ENCODE measurements at places on chromosomes 13 and 19.
A peak's percentile ranks its signal among the peaks of the same experiment; 100 is the strongest.

DNA sequence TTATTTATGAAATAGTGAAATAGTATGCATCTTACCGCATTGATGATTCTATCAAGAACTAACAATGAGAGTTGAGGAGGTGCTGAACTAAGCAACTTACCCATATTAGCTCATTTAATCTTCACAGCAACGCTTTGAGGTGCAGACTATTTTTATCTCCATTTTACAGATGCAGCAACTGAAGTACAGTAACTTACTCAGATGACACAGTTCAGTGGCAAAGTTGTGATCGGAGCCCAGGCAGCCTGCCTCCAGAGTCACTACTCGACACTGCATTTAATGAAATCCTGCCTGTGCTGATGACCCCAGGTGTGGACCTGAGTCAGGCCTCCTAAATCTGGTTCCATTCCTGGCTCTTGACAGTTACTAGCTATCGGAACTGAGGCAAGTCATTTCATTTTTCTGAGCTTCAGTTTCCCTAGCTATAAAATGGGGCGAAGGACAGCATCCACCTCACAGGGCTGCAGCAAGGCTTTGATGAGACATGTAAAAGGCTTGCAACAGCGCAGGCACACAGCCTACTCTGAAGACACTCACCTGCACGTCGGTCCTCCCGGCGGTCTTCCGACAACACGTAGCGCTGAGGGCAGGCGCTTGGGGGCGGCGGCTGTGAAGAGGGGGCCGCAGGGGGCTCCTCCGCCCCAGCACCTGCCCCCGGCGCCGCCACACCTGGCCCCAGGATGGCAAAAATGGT, 1.5 kb downstream of the MYPOP start:
- DNase-seq = no peak

DNA sequence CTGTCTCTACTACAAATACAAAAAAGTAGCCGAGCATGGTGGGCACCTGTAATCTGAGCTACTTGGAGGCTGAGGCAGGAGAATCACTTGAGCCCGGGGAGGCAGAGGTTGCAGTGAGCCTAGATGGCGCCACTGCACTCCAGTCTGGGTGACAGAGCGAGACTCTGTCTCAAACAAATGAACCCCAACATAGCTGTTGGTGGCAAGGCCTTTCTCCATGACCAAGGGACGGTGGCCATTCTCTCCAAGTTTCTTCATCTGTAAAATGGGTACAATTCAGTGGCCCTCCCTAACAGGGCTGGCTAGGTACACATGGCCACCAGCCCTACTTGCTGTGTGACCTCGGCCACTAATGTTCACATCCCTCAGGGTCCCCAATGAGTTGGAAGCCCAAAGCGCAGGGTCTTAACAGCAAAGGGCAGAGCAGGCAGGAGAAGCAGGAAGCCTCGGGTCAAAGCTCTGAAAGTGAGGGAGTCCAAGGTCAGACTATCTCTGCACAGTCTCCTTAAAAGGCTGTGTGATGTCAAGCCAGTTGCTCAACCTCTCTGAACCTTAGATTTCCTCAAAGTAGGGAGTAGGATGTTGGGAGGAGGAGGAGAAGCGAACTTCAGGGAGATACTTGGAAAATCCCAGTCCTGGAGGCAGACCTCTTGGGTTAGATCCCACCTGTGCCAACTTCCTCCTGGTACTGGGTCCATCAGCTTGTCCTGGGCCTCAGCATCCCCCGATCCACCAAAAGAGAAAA, 2.7 kb downstream of the JUND start:
- no peak for DNase-seq

- no peak for DNase-seq
These were observed 10.1 kb upstream of the IRGC start for GRCh38 chr19:43705729-43706128.

- DNase-seq = peak; percentile 34
These were observed at the start of gene B3GNT8 for GRCh38 chr19:41426952-41427646. B3GNT8 (minus strand) TSS chr19:41427374; CDS start chr19:41426778, 596 bp downstream.

DNA sequence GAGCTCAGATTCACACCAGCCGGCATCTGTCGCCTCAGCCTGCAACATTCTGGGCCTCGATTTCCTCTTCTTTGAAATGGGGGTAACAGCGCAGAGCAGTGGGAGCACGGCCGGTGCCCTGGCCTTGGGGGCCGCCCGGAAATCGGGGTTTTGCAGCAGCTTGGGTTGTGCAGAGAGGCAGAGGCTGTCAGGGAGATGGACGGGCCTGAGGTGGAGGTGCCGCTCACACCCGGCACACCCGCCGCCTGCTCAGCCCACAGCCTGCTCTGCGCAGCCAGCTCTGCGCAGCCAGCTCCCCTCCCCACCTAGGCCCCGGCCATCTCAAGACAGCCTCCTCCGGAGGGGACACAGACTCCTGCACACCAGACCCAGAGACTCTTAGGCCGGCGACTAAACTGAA, 10.6 kb downstream of the KLF2 start:
- DNase-seq = no peak

DNA sequence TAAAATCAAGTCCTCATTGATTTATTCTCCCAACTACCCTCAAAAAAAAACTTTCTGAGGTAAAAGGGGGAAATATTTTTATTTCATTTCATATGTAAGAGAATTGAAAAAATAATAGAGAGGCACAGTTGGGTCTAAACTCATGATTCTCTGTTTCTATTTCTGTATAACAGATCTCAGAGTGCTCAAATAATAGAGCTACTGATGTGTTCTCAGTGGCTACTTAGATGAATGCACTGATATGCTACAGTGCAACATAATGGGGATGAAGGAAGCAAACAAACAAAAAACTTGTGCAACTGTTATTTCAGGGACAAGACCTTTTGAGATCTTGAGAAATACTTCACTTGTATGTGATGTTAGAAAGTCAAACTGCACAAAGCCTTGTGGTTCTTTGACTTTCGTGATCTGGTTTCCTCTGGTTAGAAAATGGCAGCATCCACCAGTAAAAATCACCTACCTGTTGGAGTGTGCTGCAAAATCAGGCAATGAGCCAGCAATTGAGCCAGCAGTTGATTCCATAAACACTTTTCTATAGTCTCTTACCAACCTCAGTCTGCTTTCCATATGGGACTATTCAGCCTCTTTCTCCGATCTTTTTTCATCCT, 9.7 kb upstream of the DACH1 start:
- DNase-seq = no peak

DNA sequence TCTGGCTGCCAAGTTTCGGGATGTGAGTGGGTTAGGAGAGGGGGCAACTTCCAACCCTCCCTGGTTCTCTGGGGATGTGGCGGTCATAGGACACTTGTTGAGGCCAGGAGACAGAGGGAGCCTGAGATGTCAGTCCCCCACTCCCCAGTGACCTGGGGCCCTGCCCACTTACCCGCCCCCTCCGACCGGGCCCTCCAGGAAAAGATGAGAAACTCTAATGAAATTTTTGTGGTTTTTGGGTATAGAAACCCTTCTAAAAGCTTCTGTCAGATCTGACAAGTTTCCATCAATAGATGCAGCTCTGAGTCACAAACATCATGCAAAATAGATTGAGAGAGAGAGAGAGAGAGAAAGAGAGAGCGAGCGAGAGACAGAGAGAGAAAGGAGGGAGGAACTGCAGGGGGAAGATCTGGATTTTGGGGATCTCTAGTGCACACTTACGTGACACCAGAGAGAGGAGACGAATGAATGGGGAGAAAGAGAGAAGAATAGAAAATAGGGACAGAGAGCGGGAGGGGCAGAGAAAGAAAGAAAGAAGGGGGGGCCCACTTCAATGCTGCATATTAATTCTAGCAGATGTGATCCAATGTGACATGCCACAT, 94.0 kb downstream of the PTPRS start:
- DNase-seq = no peak

DNA sequence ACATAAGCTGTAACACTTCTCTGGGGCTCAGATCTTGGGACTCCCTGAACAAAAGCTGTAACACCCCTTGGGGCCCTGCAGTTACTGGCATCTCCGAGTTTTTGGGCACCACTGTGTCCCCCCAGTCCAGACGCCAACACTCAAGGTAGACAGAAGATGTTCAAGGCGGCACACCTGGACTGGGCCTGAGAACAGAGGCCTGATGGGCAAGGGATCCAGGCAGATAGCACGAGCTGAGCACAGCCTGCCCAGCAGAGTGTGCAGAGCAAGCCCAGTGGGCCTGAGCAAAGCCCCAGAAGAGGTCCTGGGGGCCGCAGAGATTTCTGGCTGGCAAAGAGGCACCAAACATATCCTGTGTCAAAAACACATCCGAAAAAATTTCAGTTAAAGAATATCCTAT, 1163.3 kb upstream of the PRR20A start:
- no peak for DNase-seq

DNA sequence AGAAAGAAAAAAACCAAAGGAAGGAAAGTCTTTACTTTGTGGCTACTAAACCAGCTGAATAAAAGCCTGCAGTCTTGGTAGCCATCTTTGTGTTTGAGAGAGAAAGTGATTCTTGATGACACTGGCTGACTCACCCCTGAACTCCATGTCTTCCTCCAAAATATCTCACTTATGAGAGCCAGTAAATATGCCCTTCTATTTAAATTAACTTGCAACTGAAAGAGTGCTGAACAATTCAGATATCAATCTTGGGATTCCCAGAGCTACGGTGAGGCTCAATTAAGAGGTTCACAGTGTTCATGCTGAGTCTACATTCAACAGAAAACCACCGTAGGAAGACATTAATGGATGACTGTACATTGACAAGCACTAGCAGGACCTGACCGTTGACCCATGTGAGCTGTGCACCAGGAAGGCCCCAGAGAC, 57.9 kb downstream of the KCTD12 start:
- DNase-seq = no peak

GRCh38 chr13:69820180-69820579, 287.4 kb upstream of the ATXN8OS start:
- no peak for DNase-seq

DNA sequence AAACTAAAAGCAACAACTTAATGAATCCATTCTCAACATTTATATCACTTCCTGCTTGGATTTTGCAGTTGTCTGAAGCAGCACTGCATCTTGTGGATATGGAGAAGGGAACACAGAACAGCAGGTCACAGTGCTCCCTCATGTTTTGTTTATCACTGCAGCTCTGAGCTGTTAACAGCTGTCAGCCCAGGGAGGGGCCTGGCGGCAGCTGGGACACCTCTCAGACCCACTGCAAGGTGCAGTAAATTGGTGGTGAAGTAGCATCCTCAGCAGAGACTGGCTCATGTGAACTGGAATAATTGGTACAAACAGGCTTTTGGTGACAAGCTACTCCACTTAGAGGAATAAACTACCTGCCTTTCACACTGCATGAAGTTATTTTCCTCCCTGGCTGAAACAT, 170.4 kb downstream of the LIG4 start:
- no peak for DNase-seq

- DNase-seq = no peak
These were observed 5.0 kb downstream of the GFY start for GRCh38 chr19:49430172-49430677.

GRCh38 chr13:31286930-31287329, 87.2 kb downstream of the B3GLCT start:
- DNase-seq = no peak

GRCh38 chr19:20664901-20665781, 3.8 kb upstream of the ZNF626 start:
- DNase-seq = peak; percentile 29

GRCh38 chr13:106566641-106567473, 1.1 kb downstream of the ARGLU1 start:
- peak; percentile 5 for DNase-seq

GRCh38 chr13:74450964-74451363, 316.8 kb upstream of the KLF12 start:
- DNase-seq = no peak

DNA sequence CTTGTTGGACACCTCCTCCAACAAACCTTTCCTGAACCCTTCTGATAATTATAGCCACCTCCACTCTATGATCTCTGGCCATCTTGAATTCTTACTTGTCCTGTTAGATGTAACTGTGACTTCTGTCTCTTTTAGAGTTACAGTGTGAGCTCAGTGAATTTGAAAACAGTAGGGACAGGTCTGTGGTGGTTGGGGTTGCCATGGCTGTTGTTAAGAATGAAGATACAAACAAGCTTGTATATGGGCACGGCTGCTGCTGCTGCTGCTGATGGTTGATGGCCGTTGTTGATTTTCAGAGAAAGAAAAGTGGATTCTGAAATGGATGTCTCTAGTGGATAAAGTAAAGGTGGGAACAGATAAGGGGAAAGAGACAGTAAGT, 101.5 kb downstream of the STARD13 start:
- no peak for DNase-seq

DNA sequence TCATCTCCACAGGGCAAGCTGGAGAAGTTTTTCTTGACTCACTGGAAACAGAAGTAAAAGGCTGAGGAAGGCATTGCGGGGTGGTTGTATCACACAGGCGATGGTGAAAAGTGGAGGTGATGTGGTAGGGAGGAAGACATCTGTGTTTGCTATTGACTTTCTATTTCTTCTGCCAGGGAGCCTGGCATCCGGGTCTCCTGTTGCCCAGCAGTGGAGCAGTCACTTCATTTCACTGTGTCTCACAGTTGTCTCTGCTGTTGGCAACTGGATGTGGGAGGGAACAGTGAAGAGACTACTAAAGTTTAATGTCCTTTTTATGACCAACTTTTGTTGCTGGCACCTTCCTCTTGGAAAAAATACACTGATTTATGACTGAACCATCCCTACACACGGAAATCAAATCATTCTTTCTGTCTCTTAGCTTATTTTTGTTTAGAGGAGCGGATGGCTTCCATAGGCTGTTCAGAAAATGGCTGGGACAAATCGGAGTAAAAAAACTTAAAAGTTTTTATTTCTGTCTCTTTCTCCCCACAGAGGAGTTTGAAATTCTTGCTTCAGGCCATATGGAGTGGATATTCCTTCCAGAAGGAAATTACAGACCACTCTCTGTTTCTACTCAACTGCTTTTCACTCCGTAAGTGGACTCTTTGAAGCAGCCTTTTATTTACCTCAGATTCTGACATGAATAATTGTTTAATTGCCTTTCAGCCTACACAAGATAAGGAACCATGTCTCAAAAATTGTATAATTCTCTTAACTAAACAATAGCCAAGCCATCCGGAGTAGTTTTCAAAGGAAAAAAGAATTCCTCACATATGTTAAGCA, 23.8 kb upstream of the MEDAG start:
- no peak for DNase-seq

GRCh38 chr13:93797463-93797862, 570.9 kb downstream of the GPC6 start:
- no peak for DNase-seq

DNA sequence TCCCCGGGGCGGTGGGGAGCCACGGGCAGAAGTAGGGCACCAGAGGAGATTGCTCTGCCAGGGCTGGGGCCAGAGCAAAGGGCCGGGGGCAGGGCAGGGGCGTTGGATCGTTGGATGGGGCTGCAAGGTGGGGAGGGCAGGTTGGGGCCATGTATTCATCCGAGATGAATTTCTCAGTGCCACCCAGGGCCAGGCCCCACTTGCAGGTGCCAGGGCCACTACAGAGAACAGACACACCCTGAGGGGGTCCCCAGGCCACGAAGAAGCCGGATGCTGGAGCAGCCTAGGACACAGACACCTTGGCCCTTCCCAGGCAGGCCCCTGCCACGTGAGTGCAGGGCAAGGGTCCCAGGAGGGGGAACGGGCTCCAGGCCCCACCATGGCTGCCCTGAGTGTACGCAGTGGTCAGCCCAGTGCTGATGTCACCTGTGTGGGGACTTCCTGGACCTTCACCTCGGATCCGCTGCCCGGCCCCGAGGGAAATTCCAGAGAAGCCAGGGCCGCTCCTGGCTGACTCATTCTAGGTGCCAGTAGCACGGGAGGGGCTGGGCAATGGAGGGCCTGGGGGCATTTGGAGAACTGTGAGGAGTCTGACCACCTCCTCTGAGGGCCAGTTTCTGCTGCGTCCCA, 9.6 kb upstream of the SBNO2 start:
- no peak for DNase-seq

GRCh38 chr19:35265900-35266519, 2.8 kb upstream of the USF2 start:
- no peak for DNase-seq
